HepG2 (cell line): ENCODE measurements at places on chromosomes 3 and 15.

GRCh38 chr15:42329161-42329560, 30.1 kb upstream of the CAPN3 start:
- no peak for DNase-seq

GRCh38 chr3:55988905-55989304, 479.4 kb downstream of the ERC2 start:
- DNase-seq: no peak

DNA sequence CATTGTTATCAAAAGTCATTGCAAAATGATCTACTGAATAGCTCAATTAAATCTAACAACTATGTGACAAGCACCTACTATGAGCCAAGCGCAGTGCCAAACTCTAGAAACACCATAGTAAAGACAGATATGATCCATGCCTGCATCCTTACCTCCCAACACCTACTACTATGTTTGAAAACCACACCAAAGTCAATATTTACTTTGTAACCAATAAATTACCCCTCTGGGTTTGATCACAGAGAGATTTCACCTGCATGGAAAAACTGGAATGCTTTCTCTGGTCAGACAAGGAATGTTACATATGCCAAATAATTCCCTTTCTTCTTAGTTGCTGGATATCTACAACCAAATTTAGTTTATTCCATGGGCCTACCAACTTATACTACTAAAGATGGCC, 422.2 kb downstream of the FHIT start:
- no peak for DNase-seq

DNA sequence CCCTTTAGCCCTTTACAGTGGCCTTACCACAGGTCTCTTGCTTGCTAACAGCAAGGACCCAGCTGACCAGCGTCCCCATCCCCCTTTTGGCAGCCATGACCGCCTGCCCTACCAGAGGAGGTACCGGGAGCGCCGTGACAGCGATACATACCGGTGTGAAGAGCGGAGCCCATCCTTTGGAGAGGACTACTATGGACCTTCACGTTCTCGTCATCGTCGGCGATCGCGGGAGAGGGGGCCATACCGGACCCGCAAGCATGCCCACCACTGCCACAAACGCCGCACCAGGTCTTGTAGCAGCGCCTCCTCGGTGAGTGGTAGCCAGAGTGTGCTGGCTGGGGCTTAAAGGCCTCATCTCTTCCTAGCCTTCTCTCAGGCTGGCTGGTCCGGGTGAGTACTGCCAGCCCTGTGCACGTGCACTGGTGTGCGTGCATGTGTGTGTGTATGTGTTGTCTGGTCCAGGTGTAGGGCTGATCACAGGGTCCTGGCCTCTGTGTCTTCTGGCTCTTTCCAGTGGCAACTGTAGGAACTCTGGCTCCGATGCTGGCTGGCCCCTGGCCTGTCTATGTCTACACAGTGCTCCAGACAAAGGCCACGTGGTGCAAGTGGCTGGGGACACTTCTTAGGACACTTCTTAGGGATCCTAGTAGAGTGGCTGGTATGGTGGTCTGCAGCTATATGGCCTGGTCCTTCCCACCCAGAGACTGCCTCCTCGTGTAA, 4.4 kb downstream of the CLK3 start:
- DNase-seq: no peak

- DNase-seq: no peak
These were observed 127.6 kb upstream of the GBE1 start for GRCh38 chr3:81888914-81889557.
